ENCODE measurements at places on chromosomes 7 and 10. TPM values are rescaled to one million over a fixed set of nuclear protein-coding genes. Genes with fewer than 3 reads are reported as not detected.
A peak's percentile ranks its signal among the peaks of the same experiment; 100 is the strongest.

The AGR3 gene
- not detected for total RNA-seq

DNA sequence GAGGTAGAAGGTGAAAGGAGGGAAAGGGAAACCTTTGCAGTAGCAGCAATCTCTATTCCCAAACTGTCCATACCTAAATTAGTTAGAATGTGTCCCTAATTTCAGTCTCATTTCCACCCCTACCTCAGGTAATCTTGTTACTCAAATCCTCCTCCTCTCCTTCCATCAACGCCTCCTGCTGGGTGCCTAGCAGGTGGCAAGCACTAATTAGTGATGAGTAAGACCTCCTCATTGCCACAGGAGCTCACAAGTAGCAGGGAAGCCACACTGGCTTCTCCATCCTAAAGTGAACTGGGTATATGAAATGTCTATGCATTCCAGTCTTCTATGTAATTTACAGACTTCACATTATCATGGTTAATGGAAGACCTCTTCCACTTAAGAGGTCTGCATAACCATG lies 25.7 kb upstream of the FAM133B start:
- no peaks in the 10 kb centered on the region for H3K27me3 ChIP-seq
- no peak for DNase-seq
- no peak overlapping the region for H3K27ac ChIP-seq
- H3K36me3 ChIP-seq: peaks cover 11% of the 10 kb centered on the region
- H3K4me3 ChIP-seq: no peak overlapping the region

DNA sequence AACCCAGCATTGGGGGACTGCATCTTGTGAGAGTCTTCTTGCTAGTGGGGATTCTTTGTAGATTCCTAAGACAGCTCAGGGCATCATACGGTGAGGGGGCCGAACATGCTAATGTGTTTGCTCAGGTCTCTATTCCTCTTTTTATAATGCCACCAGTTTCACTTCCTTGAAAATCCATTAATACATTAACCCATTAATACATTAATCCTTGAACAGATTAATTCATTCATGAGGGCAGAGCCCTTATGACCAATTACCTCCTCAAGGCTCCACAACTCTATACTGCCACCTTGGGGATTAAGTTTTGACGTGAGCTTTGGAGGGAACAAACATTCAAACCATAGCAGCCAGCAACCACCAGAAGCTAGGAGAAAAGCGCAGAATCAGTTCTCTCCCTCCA lies 67.2 kb upstream of the POT1 start:
- H3K4me3 ChIP-seq: no peak overlapping the region
- no peak for DNase-seq
- H3K27me3 ChIP-seq: no peaks in the 10 kb centered on the region
- no peaks in the 10 kb centered on the region for H3K4me1 ChIP-seq

DNA sequence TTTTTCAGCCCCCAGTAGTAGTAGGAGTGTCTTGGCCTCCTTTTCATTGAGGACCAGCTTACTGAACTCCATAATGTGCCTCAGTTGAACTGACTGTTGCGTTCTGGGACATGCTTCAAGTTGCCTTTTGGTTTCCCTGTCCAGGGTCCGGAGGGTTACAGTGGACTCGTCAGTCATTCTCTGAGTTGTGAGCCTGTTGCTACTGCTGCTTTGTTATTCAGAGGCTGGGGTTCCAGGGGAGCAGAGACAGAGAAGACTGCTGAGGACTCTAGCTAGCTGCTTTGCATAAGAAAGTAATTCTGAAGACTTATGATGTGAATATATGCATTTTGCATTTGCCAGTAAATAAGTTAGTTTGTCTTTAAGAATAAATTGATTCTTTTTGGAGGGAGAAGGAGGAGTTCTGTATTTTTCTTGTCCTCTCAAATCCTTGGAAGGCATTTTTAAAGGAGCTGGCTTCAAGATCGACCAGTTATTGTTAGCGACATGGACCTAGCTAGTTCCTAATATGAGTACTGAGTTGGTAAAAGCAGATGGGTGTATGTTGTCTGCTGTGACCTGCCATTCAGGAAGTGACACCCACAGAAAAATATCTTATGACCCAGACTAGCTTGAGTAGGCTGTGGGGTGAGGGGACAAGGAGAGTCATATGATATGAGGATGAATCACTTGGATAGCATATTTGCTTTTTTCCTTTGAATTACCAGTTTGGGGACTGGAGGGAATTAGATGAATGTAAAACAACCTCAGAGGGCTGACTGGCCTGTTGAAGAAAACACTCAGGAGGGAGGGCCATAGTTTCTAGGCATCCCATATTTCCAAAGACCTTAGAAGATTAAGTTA lies 8.3 kb downstream of the PI4K2A start:
- H3K4me3 ChIP-seq: no peak overlapping the region
- H3K27ac ChIP-seq: peak overlapping the region; percentile 89
- H3K4me1 ChIP-seq: peaks cover 13% of the 10 kb centered on the region
- H3K36me3 ChIP-seq: peaks cover 15% of the 10 kb centered on the region
- DNase-seq: peak; percentile 71
- no peaks in the 10 kb centered on the region for H3K27me3 ChIP-seq

GRCh38 chr7:117950601-117951260 lies 77.5 kb upstream of the CTTNBP2 start:
- no peaks in the 10 kb centered on the region for H3K36me3 ChIP-seq
- no peak overlapping the region for H3K4me3 ChIP-seq
- DNase-seq: no peak
- H3K27me3 ChIP-seq: no peaks in the 10 kb centered on the region

GRCh38 chr10:132538031-132538789 lies 623 bp downstream of the INPP5A start:
- peak; percentile 51 for DNase-seq
- no peaks in the 10 kb centered on the region for H3K36me3 ChIP-seq
- peaks cover 41% of the 10 kb centered on the region for H3K4me1 ChIP-seq
- H3K27ac ChIP-seq: peak overlapping the region; percentile 71
- H3K27me3 ChIP-seq: no peaks in the 10 kb centered on the region

The GRIFIN gene
- not detected for total RNA-seq

GRCh38 chr7:155931396-155932085 lies 119.3 kb upstream of the SHH start:
- no peaks in the 10 kb centered on the region for H3K36me3 ChIP-seq
- H3K4me1 ChIP-seq: no peaks in the 10 kb centered on the region
- H3K27me3 ChIP-seq: no peaks in the 10 kb centered on the region
- no peak for DNase-seq
- H3K4me3 ChIP-seq: no peak overlapping the region
- H3K27ac ChIP-seq: no peak overlapping the region

DNA sequence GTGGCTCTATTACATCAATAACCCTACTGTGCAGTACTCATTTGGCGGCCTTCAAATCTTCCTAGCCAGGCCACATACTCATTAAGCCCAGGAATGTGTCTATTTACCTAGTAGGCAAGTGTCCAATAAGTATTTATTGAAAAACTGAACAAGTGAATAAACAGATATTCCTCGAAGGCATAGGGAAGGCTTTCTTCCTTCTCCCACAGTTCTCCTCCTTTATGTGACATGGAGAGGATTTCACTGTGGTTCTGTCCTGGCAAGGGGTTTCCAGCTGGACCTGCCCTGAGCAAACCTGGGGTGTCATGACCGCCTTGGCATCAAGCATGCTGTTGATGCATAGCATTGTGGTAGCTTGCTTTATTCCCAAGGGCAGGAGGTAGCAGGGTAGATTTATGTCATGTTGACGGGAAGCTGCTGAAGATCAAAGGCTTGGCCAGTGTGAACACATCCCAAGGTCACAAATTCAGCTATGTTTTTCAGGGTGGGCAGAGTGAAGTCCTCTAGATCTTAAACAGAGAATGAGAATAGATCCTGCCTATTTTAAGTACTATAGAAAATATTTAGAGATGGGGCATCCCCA lies 195.1 kb downstream of the INHBA start:
- no peak overlapping the region for H3K4me3 ChIP-seq
- DNase-seq: no peak

DNA sequence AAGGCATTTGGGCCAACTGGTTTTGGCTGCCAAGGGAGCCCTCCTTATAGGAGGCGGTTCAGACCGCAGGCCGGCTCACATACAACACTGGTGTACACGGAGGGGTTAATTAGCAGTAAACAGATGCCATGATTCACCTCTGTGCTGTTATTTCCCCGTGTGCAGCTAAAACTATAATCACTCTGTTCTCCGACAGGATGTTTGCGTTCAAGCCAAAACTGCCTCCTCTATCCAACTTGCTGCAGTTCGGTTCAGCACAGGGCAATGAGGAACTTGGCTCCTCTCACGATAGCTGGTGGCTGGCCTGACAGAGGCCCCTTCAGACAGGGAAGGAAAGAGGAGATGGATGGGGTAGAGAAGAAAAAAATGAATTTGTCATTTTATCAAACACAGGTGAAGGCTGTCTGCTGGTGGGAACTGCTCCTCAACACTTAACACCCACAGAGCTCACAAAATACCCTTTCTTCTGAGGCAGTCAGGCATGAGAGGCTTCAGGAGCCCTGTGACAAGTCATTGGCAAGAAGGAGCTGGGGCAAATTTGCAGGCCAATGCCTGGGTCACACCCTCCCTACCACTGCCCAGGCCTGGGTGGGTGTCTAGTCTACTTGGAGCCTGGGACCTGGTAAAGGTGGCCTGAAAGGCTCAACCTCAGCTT lies 24.0 kb downstream of the KCNMA1 start:
- H3K4me3 ChIP-seq: no peak overlapping the region
- no peak overlapping the region for H3K27ac ChIP-seq
- H3K4me1 ChIP-seq: peaks cover 5% of the 10 kb centered on the region
- no peak for DNase-seq
- H3K36me3 ChIP-seq: no peaks in the 10 kb centered on the region

DNA sequence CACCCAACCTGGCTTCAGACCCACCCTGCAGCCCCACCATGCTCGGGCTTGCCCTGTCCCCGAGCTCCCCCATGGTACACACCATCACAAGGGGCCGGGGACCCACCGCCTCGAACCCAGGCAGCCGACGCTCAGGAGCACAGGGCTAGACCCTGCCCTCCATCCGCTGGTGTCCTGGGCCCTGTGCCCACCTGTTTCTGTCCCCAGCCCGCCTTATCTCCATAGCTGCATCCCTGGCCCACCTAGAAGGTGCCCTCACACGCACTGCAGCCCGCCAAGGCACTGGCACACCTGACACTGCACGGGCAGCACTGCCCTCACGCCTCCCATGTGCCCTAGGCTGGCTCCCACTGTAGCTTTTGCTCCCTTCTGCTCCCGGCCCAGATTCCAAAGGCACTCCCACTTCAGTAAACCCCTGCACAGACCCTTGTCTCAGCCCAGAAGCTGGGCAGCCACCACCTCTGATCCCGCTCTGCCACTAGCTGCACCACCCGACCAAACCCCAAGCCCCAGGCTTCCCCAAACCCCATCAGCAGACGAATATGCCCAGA lies 17.1 kb downstream of the YKT6 start:
- H3K27me3 ChIP-seq: no peaks in the 10 kb centered on the region
- no peaks in the 10 kb centered on the region for H3K4me1 ChIP-seq
- DNase-seq: no peak
- no peaks in the 10 kb centered on the region for H3K36me3 ChIP-seq

DNA sequence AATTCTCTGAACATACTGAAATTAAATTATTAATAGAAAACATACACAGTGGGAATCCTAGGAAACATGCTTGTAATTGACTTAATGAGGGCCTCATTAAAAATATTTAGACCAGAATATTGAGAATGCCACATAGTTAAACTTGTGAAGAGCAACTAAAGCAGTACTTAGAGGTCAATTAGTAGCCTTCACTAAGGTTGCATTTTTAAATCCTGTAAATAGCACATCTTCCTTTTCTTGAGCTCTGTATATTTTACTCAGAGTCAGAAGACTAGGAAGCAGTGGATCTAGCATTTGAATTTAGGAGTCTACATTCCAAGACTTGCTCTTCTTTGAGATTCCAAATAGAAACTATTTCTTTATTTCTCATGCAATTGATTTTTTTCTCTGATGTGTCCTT lies 56.0 kb downstream of the GTF2I start:
- no peaks in the 10 kb centered on the region for H3K4me1 ChIP-seq
- peaks cover 84% of the 10 kb centered on the region for H3K36me3 ChIP-seq
- H3K27me3 ChIP-seq: no peaks in the 10 kb centered on the region
- DNase-seq: no peak

- H3K36me3 ChIP-seq: no peaks in the 10 kb centered on the region
- H3K27me3 ChIP-seq: no peaks in the 10 kb centered on the region
- no peaks in the 10 kb centered on the region for H3K4me1 ChIP-seq
- no peak overlapping the region for H3K27ac ChIP-seq
- DNase-seq: no peak
- H3K4me3 ChIP-seq: no peak overlapping the region
Measured at GRCh38 chr10:120368927-120369326, 88.1 kb upstream of the PLPP4 start.
